ENCODE measurements at places on chromosomes 13 and 19. TPM values are rescaled to one million over a fixed set of nuclear protein-coding genes. Genes with fewer than 3 reads are reported as not detected.

- H3K27me3 ChIP-seq = no peaks in the 10 kb centered on the region
- no peaks in the 10 kb centered on the region for H3K4me1 ChIP-seq
- H3K27ac ChIP-seq = no peak overlapping the region
- no peak overlapping the region for H3K4me3 ChIP-seq
Observed at GRCh38 chr13:24706886-24707585, 26.8 kb downstream of the ATP12A start.

DNA sequence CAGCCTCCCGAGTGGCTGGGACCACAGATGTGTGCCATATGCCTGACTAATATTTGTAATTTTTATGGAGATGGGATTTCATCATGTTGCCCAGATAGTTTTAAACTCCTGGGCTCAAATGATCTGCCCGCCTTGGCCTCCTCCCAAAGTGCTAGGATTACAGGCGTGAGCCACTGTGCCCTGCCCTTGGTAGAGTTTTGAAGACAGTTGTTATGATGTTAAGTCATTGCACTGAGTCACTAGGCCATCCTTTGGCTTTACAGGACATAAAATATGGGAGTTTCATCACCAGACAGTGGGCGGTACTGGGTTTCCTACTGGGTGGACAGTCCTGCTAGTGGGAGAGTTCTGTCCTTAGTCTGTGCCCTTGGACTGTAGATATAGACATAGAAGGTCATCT, 282.5 kb downstream of the ATP8A2 start:
- no peak for DNase-seq
- H3K4me3 ChIP-seq = no peak overlapping the region
- H3K27me3 ChIP-seq = no peaks in the 10 kb centered on the region
- no peaks in the 10 kb centered on the region for H3K4me1 ChIP-seq
- no peaks in the 10 kb centered on the region for H3K36me3 ChIP-seq

GRCh38 chr19:30719189-30719998, 347.2 kb downstream of the ZNF536 start:
- peak; percentile 75 for DNase-seq
- no peaks in the 10 kb centered on the region for H3K36me3 ChIP-seq
- H3K27ac ChIP-seq = peak overlapping the region; percentile 74

DNA sequence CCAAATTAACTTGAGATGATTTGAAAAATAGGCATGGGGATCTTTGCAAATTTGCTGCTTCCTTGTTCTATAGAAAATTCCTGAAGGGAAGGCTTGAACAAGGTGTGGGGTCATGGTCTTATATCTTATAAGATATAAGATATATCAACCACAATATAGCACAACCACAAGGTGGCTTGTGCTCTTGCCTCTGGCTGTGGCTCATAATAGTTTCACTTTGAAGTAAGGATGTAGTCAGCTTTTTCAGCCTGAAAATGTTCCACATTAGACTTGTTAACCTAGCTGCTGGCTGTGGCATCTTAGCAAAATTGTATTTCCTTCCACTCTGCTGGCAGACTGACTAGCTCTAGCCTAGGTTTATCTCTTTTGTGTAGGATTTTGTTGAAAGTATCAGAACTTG, 169.7 kb downstream of the KLF5 start:
- no peak overlapping the region for H3K4me3 ChIP-seq
- no peak overlapping the region for H3K27ac ChIP-seq
- H3K27me3 ChIP-seq = no peaks in the 10 kb centered on the region
- no peaks in the 10 kb centered on the region for H3K36me3 ChIP-seq
- no peak for DNase-seq

DNA sequence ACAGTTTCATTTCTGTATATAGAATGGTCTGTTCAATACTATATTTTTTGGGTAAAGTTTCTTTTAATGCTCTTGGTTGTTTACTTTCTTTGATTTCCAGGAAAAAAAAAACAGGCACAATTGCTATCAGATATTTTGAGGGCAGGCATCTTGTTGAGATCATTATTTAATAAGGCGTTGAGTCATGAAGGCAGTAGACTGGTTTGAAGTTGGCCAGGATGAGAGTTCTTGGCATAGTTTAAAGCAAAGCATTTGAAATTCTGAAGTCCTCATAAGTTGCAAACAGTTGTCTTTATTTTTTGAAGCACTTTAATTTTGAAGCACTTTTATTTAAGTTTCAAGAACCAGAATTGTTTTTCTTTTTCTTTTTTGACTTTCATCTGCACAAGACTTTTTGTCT, 2.6 kb upstream of the ZNF175 start:
- H3K4me3 ChIP-seq = no peak overlapping the region
- peaks cover 8% of the 10 kb centered on the region for H3K36me3 ChIP-seq
- no peak overlapping the region for H3K27ac ChIP-seq
- no peak for DNase-seq
- no peaks in the 10 kb centered on the region for H3K27me3 ChIP-seq

DNA sequence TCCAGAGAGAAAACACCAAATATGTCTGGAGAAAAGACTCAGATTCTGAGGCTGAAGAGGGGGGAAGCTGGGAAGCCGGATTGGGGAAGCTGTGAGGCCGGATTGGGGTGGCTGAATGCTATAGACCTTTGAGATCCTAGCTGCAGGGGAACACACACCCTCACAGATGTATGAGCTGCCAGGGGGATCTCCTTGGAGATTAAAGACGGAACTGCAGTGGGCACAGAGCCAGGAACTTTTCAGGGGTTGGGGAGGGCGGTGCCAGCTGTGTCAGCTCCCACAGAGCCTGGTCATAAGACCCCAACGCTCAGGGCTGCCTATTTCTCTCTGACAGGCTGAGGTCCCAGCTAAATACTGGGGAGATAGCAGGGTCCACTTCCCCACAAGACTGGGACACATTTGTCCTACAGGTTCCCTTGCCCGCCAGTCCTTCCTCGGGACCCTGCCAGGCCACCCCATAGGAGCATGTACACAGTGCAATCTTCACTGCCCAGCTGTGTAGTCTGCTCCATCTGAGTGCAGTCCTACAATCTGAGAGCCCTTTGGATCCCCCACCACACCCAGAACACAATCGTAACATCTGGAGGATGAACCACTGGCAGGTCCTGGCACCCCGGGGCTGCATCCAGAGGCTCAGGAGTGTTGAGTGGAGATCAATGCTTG, 1893.9 kb downstream of the PCDH9 start:
- no peaks in the 10 kb centered on the region for H3K4me1 ChIP-seq
- no peak overlapping the region for H3K4me3 ChIP-seq
- H3K36me3 ChIP-seq = no peaks in the 10 kb centered on the region
- H3K27ac ChIP-seq = no peak overlapping the region

DNA sequence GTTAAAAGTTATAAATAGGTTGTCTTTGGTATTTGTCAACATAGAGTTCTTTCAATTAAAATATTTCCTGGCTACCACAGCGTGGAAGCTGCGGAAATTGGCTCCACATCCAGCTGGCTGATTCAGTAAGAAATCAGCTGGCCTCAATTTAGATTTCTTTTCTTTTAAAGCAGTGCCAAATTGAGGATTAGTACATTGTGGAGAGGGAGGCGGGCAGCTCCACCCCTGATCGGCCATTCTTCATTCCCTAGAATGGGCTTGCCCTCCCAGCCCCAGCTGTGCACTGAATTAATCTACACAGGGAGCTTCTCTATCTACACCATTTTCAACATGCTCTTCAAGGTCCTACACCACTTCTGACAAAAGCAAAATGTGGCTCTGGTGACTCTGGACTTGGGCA, 624.8 kb downstream of the DACH1 start:
- no peak overlapping the region for H3K27ac ChIP-seq
- no peak for DNase-seq
- H3K4me1 ChIP-seq = no peaks in the 10 kb centered on the region
- no peak overlapping the region for H3K4me3 ChIP-seq
- H3K36me3 ChIP-seq = no peaks in the 10 kb centered on the region

DNA sequence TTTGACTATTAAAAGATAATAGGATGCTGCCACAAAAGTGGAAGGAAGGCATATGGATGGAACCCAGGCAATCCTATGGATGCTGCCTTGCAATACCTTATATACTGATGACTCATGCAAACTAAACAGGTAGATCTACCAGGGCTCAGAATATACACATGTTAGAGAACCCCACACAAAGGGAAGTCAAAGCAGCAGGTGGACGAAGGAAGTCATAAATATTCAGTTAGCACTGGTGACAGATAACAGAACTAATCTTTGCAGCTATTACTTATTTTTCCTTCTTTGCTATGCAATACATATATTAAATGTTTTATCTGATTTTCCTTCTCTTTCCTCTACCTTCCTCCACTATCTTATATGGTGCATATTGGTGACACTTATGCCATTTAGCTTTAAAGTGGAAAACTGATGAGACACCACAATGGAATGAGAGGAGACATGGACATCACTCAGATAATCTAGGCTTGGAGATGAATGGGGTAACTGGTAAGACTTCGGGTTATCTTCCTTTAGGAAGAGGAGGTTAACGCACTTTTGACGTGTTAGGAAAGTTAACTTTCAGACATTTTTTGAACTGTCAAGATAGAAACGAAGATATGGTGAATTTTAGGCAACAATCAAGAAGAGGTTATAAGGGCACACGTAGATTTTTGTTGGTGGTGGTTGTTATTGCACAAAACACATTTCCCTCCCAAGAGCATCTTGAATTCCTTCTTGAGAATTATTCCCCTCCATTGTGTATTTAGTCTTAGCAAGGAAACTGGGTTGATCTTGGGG, 39.8 kb upstream of the MBNL2 start:
- H3K4me3 ChIP-seq = no peak overlapping the region
- no peaks in the 10 kb centered on the region for H3K4me1 ChIP-seq
- no peaks in the 10 kb centered on the region for H3K27me3 ChIP-seq
- no peak overlapping the region for H3K27ac ChIP-seq

GRCh38 chr13:83895994-83896580, 13.8 kb upstream of the SLITRK1 start:
- H3K4me3 ChIP-seq = no peak overlapping the region
- no peak overlapping the region for H3K27ac ChIP-seq
- no peaks in the 10 kb centered on the region for H3K27me3 ChIP-seq

GRCh38 chr13:114065141-114065925, 67.1 kb downstream of the RASA3 start:
- no peaks in the 10 kb centered on the region for H3K27me3 ChIP-seq
- no peaks in the 10 kb centered on the region for H3K36me3 ChIP-seq

GRCh38 chr19:3186891-3187661, 1.3 kb downstream of the NCLN start:
- peak overlapping the region; percentile 95 for H3K4me3 ChIP-seq
- no peak for DNase-seq
- no peaks in the 10 kb centered on the region for H3K27me3 ChIP-seq
- no peaks in the 10 kb centered on the region for H3K36me3 ChIP-seq
- H3K27ac ChIP-seq = no peak overlapping the region

GRCh38 chr13:52452470-52452869, 2.0 kb upstream of the VPS36 start:
- H3K27ac ChIP-seq = no peak overlapping the region
- H3K36me3 ChIP-seq = no peaks in the 10 kb centered on the region
- no peak overlapping the region for H3K4me3 ChIP-seq
- peaks cover 33% of the 10 kb centered on the region for H3K4me1 ChIP-seq

DNA sequence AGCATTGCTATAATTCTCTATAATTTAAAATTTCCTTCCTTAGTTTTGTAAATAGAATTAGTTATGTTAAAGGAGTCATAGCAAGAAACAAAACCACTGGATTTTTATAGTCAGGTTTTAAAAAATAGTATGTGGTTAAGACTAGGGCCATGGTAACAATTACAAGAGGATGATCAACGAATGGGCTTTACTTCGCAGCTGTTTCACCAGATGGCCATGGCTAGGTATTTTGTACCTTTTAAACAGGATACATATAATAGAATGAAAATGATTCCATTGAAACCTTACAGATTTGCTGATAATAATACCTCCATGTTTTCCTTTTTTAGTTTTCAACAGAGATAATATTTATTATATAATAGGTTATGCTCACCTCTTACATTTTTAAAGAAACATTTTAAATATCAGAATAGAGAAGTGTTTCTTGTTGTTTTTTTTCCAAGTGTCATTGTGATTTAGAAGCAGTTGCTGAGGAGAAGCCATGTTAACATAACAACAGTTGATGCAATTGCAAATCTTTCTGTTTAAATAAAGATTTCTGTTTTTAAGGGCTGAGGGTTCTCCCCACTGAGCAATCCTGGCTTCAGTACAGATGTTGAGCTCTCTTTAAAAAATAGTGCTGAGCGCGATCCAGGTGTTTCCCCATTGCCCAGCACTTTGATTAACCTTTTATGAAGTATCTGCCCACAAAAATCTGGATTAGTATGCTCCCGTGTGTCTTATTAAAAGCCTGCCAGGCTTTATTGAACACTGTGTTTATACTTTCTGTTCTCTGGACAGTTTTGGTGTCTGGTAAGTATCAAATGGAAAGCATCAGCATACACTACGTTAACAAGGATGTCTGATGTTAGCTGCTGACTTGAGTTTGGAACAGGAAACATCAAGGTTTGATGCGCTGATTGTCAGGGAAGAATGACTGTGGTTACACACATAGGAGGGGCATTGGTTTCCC, 205.3 kb downstream of the HS6ST3 start:
- H3K36me3 ChIP-seq = no peaks in the 10 kb centered on the region
- no peak for DNase-seq
- H3K27ac ChIP-seq = no peak overlapping the region
- H3K4me1 ChIP-seq = no peaks in the 10 kb centered on the region
- H3K4me3 ChIP-seq = no peak overlapping the region

GRCh38 chr13:110414283-110414682, 107.2 kb downstream of the COL4A2 start:
- no peaks in the 10 kb centered on the region for H3K36me3 ChIP-seq
- DNase-seq = no peak
- H3K27me3 ChIP-seq = no peaks in the 10 kb centered on the region
- H3K4me3 ChIP-seq = no peak overlapping the region
- no peak overlapping the region for H3K27ac ChIP-seq
- peaks cover 39% of the 10 kb centered on the region for H3K4me1 ChIP-seq

- no peak overlapping the region for H3K27ac ChIP-seq
- no peaks in the 10 kb centered on the region for H3K27me3 ChIP-seq
- no peak overlapping the region for H3K4me3 ChIP-seq
- peaks cover 15% of the 10 kb centered on the region for H3K36me3 ChIP-seq
- no peaks in the 10 kb centered on the region for H3K4me1 ChIP-seq
Observed at GRCh38 chr19:3631053-3631861, 4.7 kb upstream of the CACTIN start.

The SLC39A3 gene
- 26.7 TPM for total RNA-seq

The GRIK5 gene
- 0.29 TPM for total RNA-seq

The PLEKHJ1 gene
- total RNA-seq = 54.6 TPM

The GPR183 gene
- 13.6 TPM for total RNA-seq

The USHBP1 gene
- total RNA-seq = 14.0 TPM

The TMIGD2 gene
- 2.7 TPM for total RNA-seq

The CEACAM6 gene
- total RNA-seq = 732 TPM

The IRS2 gene
- 43.8 TPM for total RNA-seq

The HSD17B14 gene
- 23.5 TPM for total RNA-seq
